ENCODE measurements at places on chromosomes 16 and 17.
A peak's percentile ranks its signal among the peaks of the same experiment; 100 is the strongest.

DNA sequence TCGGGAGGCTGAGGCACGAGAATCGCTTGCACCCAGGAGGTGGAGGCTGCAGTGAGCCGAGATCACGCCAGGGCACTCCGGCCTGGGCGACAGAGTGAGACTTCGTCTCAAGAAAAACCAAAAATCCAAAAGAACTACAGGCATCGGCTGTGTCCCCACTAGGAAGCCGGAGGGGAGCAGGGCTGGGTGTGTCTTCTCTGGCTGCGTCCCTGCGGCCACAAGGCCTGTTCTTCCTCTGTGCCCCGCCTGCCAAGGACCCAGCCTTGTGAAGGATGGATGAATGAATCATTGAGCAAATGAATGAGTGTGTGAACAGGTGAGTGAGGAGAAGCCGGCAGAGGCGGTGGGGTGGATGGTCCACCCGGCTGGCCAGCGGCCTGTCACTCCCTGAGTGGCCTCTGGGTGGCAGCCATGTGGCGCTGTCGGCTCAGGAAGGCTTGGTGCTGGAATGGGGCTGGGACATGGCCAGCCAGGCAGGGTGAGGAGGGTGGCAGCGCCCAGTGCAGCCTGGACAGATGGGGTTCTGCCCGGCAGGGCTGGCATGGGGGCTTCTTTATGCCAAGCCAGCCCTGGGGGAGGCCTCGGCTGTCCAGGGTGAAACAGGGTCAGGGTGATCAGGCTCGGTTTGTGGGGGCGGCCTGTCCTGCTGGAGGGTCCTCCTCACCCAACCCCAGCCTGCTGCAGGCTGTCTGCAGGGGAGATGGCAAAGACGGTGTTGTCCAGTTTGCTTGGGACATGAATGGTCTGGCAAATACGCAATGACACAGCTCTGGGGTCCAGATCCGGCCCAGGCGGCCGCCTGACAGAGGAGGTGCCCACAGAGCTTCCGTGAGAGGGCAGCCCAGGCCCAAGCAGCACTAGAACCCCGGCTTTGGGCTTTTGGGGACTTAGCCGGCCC lies 21.7 kb downstream of the SLC25A10 start:
- peak; percentile 66 for DNase-seq

DNA sequence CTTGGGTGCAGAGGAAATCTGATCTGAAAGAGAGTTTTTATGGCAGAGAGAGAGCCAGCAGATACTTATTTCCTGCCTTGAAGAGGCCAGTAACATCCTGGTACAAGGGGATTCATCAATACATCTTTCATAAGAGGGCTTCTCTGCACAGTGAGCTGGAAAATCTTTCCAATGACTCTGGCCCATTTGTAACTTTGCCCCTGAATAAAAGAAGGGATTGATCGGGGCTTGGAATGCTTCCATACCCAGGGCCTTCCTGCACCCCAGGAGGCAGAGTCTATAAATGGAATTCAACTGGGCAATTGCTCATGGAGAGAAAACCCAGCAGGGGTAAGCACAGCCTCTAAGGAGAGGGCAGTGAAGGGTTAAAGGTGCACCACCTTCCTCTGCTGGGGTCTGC lies 163.3 kb downstream of the XYLT1 start:
- DNase-seq: no peak

DNA sequence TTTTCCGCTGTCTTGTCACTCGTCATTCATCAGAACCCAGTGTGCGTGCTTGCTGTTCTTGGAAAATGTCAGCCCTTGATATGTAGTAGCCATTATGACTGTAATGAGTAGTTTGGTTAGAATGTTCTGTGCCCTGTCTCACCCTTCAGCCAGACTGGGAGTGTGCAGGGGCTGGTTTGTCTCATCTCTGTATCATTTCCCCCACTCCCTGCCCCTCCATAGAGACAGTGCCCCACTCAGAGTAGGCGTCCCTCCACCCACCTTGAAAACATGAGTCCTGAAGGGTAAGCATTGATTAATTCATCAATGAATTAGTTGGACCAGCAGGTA lies 137.0 kb upstream of the PLCG2 start:
- no peak for DNase-seq

DNA sequence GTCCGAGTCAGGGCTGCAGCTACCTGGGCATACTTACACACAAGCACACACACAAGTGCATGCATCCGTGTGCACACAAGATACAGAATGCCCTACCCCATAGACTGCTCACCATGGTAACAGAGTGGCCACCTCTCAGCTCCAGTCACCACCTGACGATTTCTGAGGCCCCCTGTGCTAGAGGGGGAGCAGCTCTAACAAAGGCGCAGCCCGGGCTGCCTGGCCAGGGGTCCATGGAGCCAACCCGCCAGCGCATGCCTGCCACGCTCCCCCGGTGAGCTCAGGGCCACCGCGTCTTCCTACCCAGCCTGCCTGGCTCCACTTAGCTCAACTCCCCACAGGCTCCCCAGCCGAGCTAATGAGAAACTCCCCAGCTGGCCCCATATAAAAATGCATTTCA lies 75.5 kb downstream of the ZNF423 start:
- no peak for DNase-seq

- DNase-seq: peak; percentile 43
Observed at GRCh38 chr16:7638306-7638705, 305.7 kb downstream of the RBFOX1 start.

DNA sequence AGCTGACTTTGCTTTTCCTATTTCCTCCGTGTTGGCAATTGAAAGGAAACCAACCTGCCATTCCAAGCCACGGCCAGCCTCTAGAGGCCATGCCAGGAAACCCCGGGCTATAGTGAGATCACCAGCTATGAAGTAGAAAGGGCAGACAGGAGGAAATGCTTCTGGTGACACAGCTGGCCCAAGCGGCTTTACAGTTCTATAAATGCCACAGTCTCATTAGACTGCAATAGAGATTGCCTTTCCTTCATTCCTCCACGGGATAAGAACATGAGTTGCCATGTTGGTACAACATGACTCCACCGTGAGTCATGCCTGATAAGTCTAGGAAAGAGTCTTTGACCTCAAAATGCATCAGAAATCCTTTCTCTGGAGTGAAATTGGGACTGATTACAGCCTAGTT lies 384.9 kb downstream of the GRIN2A start:
- no peak for DNase-seq

GRCh38 chr16:86045591-86045971 lies 146.6 kb downstream of the IRF8 start:
- no peak for DNase-seq

GRCh38 chr16:10976634-10977033 lies 32.3 kb downstream of the CLEC16A start:
- no peak for DNase-seq
